Gastroesophageal sphincter (tissue), 4 donors: ENCODE measurements at places on chromosomes 7 and 10. TPM values are rescaled to one million over a fixed set of nuclear protein-coding genes. Genes with fewer than 3 reads are reported as not detected.

The EVX1 gene
- total RNA-seq: not detected

DNA sequence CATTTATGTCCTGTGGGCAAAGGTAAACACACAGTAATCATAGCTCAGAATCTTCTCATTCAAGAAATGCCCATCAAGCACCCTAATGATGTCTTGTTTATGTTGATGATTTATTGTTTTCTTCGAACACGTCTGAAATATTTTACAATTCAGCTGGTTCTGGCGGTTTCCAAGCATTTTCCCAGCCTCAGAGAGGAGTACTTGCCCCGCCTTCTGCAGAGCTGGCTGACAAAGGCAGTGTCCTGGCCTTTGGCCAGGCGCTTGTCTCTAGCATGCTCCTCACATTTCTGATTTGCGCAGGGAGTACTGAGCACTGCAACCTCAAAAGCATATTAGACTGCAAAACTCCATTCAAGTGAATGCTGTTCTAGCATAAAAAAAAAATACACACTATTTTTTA lies 314.2 kb upstream of the GNAI1 start:
- no peak for ATAC-seq

DNA sequence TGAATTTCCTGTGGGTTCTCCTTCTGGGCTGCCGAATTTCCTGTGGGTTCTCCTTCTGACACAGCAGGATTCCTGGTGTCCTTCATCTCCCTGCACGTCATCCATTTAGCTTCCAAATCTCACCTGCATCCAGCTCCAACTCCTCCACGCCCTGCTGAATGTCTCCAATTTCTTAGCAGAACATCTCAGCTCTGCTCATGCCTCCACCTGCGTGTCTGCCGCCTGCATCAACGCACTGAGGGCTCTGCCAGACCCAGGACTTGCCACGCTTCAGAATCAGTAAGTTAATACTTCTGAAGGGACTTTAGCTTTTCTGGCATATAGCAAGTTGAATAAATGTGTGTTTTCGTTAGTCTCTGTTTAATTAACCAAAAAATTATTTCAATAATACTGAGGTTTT lies 31.1 kb upstream of the VIPR2 start:
- no peak for ATAC-seq

The SPDYE8 gene
- total RNA-seq: not detected

GRCh38 chr7:88307823-88308222 lies 1.1 kb upstream of the STEAP4 start:
- ATAC-seq: no peak

The RBM28 gene
- total RNA-seq: 24.1 TPM

The OR2A7 gene
- total RNA-seq: 1.9 TPM

- ATAC-seq: no peak
These were observed 52.1 kb downstream of the ADRB1 start for GRCh38 chr10:114095559-114096337.

DNA sequence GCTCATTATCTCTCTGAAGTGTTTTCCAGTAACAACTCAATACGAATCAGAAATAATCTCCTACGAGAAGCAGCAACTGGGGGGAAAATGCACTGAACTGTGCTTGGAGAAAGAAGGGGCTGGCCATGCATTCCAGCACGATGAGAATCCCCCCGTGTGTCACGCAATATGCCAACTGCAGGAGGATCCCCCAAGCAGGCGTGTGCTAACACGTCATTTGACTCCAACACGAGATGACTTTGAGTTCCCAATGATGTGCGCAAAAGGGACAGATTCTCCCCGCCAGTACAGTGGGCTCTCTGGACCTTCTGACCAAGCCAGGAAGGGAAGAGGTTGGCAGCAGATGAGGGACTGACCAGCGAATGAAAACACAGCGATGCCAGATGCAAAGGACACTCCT lies 105.5 kb downstream of the KCNMA1 start:
- no peak for ATAC-seq

DNA sequence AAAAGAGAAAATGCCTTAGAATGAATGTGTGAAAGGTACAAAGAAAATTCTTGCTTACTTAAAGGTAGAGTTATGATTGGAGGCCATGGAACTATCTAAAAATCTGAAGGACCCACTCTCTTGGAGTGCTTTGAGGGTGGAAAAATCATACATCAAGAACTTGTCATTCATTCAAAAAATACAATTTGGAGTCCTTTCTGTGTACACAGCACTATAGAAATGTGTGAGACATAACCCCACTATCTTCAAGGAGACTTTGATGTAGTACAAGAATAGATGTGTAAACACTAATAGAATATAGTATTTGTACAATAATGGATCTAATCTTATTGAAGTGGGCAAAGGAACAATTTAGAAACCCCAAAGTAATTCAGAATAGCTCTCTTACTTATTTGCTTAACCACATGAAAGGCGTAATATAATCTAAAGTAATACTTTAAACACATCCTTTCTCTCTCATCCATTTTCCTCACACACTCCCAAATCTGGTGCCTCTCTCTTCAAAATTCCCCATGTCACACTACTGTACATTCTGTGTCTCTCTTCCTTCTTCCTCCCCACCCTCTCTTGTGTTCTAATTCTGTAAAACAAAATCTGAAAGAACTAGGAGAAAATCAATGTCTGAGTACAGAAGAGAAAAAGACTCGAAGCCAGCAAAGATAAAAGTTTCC lies 166.7 kb downstream of the DNAJB9 start:
- ATAC-seq: no peak

DNA sequence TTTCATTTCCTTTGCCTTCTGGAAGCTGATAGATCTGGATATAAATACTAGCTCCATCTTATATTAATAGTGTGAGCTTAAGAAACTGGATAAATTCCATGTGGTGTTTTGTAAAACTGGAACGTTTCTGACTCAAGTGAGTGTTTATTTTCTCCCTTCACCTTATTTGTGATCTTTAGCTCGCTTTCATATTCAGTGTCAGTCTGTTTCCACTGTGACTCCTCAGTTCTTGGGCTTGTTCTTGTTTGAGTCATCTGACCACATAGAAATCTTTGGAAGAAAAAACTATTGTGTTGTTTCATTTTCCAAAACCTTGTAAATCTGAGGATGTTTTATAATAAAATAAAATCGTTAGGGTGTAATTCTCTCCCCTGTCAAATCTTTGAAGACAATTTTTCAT lies 186.4 kb downstream of the POLR1F start:
- no peak for ATAC-seq

The FAM237B gene
- not detected for total RNA-seq

DNA sequence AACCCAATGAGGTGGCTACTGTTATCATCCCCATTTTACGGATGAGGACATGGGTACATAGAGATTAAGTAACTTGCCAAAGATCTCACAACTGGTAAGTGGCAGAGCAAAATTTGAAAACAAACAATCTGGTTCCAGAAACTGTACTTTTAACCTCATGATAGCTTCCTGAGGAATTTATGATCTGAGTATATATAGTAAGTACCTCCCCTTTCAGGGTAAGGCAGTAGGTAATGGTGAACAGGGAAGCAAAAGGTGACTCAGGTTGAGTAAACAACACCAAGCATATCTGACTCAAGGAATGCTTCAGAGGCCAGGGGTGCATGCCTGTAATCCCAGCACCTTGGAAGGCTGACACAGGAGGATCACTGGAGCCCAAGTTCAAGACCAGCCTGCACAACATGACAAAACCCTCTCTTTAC lies 21.1 kb downstream of the KLLN start:
- no peak for ATAC-seq
